T-helper 17 cell (primary cell): ENCODE measurements at places on chromosomes 12 and 14.

DNA sequence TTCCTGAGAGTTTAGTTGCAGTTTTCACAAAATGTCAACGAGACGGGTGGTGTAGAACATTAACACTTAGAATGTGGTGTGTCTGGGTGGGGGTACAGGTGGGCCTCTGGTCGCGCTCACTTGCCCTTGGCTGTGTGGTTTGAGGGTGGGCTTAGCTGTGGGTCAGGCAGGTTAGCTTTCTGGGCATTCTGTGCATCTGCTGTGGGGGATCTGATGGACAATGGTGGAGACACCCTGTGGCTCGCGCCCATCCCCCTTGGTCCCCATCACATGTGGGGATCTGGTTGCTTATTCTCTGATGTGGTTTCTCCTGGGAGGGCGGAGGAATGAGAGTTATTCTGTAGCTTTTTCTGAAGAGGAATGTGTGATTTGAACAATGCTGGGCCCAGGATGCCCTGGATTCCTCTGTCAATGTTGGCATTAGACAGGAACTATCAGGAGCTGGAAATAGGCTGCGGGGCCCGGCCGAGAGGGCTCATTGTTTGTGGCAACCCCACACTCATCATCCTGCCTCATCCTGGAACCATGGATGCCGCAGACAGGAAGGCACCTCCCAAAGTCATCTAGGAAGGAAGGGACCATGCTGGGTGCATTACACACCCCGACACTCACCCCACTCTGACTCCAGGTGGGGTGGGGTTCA is 101.6 kb downstream of the TSPAN9 start:
- DNase-seq, result no peak

GRCh38 chr14:101776344-101776743 is 14.8 kb downstream of the PPP2R5C start:
- DNase-seq, result no peak

- DNase-seq, result no peak
Measured at GRCh38 chr12:1217191-1217949, 226.3 kb downstream of the ERC1 start.

DNA sequence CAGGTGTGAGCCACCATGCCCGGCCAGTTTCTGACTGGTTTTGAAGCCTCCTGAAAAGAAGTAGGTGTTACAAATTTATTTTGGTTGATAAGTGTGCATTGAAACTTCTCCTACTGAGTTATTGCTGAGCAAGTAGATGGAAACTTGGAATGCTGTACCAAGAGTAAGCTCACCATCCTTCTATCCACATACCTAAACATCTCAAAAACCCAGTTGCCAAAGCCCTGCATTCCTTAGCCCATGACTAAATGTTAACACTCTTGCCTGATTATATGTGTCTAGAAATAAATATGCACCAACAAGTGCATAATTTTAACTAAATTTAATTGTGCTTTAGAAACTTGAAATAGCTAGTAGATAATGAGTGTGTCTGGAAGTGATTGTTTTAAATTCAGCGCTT is 357.8 kb downstream of the DUSP6 start:
- DNase-seq, result no peak

DNA sequence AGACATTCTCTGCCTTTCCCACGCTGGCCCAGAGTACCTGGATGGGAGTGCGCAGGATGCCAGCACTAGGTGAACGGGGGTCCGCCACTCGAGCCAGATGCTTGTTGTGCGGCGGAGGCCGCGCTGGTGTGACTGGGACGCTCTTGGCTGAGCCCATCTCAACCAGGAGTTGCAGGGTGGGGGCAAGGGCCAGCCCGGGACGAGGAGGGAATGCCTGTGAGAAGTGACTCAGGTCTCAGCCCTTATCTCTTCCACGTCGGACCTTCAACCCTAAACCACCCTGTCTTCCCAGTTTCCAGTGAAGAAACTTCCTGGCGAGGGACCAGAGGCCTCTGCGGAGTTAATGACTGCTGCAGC is 312 bp downstream of the CDCA3 start:
- no peak for DNase-seq

DNA sequence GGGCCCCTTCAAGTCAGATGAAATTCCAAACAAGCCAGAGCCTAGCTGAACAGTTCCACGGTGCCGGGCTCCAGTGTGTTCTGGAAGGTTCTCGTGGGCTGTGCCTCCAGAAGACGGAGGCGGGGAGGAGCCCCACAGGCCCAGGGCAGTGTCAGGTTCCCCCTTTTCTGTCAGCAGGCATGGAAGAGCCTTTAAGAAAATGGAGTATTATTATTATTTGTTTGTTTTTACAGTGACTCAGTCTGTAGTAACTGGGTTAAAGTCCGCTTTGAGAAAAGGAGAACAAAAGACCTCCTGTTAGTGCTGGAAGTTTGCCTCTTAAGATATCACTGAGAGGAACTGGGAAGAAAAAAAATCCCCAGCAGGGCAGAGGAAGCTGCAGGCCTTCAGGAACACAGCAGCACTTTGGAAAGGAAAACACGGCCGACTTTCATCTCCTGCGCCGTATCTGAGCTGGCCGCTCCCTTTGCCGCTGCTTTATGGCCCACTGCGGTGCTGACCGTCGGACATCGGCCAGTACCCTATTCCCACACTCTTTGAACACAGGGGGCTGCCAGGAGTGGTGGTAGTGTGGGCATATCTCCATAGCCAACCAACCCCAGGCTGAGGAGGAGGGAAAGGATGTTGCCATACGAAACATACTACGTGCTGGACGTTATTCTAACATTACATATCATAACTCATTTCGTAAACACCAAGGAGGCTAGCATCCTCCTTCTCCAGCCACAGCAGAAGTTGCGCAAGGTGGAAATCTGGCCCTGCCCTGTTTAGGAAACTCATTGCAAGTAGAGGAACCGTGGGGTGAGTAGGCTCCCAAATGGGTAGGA is 194.0 kb downstream of the ZFP36L1 start:
- DNase-seq, result no peak

- DNase-seq, result no peak
Measured at GRCh38 chr12:101299931-101300330, 20.0 kb downstream of the UTP20 start.

DNA sequence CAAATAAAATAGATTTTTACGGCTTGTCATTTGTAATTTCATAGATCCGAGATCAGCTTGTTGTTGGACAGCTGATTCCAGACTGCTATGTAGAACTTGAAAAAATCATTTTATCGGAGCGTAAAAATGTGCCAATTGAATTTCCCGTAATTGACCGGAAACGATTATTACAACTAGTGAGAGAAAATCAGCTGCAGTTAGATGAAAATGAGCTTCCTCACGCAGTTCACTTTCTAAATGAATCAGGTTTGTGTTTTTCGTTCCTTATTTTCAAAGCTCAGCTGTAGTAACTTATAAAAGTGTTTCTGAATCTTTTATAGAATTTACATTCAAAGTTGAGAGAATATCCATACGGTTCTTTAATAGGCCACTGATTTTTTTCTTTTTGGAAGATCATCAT is 89.1 kb downstream of the LRRK2 start:
- no peak for DNase-seq

GRCh38 chr12:84247931-84248330 is 664.7 kb downstream of the SLC6A15 start:
- DNase-seq, result no peak

DNA sequence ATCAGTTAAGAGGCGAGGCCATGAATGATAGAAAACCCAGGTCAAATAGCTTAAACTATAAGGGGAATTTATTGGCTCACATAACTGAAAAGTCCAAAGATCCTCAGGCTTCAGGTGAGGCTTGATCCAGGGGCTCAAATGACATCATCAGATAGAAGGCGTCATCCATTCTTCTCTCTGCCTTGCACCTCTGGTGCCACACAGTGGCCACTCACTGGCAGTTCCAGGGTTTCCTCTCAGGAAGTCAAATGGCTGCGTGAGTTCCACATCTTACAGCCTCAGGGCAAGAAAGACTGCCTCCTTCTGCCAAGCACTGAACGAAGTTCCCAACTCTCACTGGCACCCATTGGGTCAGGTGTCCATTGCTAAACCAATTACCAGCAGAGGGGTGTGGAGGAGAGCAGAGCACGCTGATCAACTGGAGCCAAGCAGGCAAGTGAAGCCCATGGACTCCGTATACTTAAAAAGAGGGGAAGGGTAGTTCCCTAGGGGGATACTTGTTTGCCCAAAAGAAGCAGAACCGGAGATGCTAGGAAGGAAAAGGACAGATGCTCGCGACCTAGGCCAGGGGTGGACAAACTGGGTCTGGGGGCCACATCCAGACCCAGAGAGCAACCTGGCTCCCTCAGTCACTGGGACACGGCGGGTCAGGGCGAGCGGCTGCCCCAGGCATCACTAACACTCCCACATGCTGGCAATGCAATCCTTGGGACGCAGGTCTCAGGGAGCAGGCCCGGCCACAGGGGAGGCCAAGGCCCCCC is 69.3 kb downstream of the SERPINA3 start:
- DNase-seq, result no peak

DNA sequence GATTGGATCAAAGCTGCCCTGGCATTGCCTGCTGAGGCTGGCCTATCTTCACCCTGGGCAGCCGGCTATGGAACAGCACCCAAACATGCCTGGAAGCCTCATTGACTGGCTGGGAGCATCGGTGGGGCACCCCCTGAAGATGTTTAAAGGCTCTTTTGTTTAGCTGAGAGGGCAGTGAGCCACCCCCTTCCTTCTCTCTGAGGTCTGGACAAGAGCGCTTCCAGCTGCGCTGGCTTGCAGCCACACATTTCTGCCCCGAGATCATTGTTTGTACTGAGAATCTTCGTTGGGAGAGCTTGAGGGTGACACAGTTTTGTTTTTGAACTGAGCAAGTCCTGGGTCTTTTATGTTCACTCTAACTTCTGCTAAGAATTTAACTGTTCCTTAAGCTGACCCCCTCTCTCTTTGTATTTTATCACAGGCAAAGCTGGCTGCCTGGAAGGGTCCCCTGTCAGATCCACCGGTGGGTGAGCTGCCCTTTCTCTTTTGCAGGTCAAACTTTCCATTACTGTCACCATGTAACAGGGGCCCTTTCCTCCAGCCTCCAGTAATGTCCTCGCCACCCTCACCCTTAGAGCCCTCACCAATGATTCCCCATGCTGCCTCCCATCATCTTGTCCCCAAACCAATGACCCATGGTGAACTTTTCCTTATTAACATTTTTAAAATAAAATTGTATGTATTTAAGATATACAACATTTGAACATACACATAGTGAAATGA is 212.2 kb downstream of the KIF26A start:
- no peak for DNase-seq

GRCh38 chr14:85417396-85417795 is 112.5 kb upstream of the FLRT2 start:
- no peak for DNase-seq

GRCh38 chr14:90093942-90094595 is 32.3 kb downstream of the KCNK13 start:
- DNase-seq, result no peak

- DNase-seq, result no peak
Measured at GRCh38 chr12:21526721-21527345, 737 bp downstream of the SPX start.
